Thoracic aorta (tissue), 2 donors: ENCODE measurements at places on chromosomes 16 and 17. TPM values are rescaled to one million over a fixed set of nuclear protein-coding genes. Genes with fewer than 3 reads are reported as not detected.

- no peak for DNase-seq
Measured at GRCh38 chr17:56034197-56034635, 119.1 kb upstream of the ANKFN1 start.

DNA sequence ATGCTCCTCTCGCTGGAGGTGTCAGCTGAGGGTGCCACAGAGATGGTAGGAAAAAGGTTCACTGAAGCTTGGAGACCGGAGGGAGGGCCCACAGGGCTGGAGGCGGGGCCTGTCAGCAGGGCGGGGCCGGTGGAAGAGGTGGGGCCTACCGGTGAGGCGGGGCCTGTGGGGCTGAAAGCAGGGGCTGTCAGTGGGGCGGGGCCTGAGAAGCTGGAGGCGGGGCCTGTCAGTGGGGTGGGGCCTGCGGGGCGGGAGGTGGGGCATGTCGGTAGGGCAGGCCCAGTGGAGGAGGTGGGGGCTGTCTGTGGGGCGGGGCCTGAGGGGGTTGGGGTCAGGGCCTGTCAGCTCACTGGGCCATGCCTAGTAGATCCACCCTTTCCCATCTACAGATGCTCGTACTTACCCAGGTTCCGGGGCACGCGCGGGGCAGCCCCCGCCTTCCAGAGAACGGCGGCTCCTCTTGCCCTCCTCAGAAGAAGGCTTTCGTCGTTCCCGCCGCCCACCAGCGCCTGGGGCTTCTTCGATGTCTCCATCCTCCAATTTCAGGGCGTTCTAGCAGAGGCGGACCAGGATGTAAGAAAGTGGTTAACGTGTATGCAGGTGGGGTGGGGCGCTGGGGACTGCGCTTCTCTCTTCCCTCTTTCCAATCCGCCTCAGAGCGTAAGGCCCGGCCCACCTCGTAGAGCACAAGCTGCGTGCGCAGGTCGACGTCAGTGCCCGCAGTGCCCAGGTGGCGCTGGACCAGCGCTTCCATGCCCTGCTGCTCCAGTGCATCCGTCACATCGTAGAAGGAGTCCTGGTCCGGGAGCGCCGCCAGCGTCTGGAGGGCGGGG, 9.8 kb downstream of the TMEM208 start:
- DNase-seq: no peak

DNA sequence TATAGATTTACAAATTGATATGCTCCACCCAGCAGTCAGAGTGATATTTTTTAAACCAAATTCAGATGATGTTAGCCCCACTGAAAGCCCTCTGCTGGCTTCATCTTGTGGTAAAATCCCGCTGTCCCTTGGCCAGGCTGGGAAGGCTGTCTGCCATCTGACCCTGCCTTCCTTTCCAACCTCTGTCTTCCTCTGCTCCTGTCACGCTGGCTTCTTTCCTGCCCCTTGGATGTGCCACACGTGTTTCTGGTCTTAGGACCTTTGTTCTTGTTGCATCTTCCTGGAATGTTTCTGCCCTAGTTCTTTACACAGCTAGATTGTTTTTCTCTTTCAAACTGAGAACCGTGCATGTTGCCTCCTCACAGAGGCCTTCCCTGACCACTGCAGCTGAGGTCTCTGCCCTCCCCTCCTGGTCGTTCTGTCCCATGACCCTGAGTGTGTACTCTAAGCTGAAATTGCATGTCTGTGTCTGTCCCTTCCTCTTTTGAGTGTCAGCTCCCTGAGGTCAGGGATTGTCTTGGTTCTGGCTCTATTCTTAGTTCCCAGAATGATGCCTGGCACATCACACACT, 11.4 kb downstream of the NT5M start:
- DNase-seq: no peak

The HES7 gene
- total RNA-seq: not detected

The ITGAX gene
- 9.7 TPM for total RNA-seq
